Neural progenitor cell (in vitro differentiated cells): ENCODE measurements at places on chromosomes 7 and 10. TPM values are rescaled to one million over a fixed set of nuclear protein-coding genes. Genes with fewer than 3 reads are reported as not detected.
A peak's percentile ranks its signal among the peaks of the same experiment; 100 is the strongest.

- no peak for DNase-seq
Measured at GRCh38 chr7:15862781-15863165, 176.3 kb upstream of the MEOX2 start.

MYL10 gene
- not detected in 2 replicates for total RNA-seq

VENTX gene
- total RNA-seq: 1.0 TPM in 1 of 2 replicates, not detected in the other

DNA sequence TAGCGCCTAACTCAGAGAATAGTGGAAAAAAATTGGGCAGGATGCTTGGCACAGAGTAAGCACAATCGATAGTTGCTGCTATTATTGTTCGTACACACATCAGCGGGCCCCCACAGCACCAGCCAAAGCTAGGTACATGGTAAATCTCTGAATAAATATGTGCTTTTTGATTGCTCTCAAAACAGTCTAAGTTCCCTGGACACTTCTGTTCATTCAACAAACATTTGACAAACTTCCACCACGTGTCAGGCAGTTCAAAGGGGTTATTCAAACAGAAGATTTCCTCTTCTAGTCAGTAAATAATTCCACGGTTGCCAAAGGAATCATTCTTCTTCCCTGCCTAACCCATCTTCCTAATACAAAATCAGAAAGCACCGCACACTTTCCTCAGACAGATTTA, 150.8 kb downstream of the DGKI start:
- no peak for DNase-seq

GRCh38 chr7:111780527-111780926, 218.2 kb upstream of the IMMP2L start:
- DNase-seq: no peak

CHRM2 gene
- not detected in 2 replicates for total RNA-seq

DNA sequence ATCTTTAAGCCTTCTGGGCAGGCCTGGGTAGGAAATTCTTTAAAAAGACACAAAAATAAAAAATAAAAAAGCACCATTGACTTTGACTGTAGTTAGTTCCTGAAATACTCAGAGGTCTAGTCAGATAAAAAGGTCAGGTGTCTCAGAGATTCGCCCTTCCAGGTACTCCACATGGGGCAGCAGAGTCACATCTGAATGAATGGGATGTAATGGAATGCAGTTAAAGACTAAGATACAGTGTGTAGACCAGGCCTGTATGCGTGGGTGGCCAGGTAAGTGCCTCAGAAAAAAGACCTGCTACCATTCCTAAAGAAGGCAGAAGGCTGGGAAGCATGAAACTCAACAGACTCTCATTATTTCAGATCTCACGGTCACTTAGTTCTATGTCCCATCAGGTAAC, 68.6 kb upstream of the SEM1 start:
- DNase-seq: peak; percentile 29

- peak; percentile 16 for DNase-seq
Measured at GRCh38 chr10:104577861-104578521, 63.1 kb upstream of the SORCS3 start.

GRCh38 chr7:6096581-6096980, 65.4 kb downstream of the ANKRD61 start:
- no peak for DNase-seq

DNA sequence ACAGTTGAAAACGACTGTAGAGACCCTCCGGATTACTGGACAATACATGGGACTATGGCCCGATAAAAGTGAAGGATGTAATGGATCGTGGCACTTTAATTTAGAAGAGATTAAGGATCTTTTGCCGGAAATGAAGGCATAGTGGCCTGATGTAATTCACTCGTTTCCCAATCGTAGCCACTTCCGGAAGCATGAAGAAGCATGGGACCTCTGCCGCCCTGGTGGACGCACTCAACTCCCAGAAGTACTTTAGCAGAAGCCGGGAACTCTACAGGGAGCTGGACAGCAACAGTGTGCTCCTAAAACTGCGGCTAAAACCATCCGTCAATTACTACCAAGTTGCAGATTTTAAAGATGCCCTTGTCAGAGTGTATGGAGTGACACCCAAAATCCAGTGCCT, 59.6 kb upstream of the NUPR2 start:
- DNase-seq: no peak

MYPN gene
- total RNA-seq: not detected in 2 replicates

DNA sequence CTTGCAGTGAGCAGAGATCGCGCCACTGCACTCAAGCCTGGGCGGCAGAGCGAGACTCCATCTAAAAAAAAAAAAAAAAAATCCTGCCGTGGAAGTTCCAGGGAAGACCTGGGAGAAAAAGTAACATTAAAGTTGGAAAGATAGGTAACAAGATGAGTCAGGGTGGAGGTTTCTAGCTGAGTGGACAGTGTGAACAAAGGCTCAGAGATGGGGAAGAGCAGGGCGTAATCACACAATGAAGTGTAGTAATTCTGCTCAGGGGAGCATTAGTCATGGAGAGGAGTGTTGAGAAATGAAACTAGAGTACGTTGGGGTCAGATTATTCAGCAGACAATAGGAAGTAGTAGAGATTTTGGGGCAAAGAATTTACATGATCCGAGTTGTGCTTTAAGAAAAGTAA, 21.6 kb upstream of the WASL start:
- DNase-seq: no peak
